ENCODE measurements at places on chromosomes 11 and 22.
A peak's percentile ranks its signal among the peaks of the same experiment; 100 is the strongest.

DNA sequence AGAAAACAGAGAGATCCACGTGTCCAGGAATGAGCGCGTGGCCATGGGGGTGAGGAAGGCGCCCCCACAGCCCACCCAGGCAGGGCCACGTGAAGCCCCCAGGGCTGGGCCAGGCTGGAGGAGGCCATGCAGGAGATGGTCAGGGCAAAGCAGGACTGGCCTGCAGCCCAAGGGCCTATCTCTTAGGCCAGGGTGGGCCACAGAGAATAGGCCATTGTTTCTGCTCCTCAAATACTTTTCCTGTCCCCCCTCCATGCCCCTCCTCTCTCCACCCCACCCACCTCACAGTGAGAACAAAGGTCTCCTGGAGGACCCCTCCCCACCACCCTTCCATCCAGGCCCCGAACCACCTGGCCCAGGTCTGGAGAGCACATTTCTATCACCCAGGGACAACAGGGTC lies 8.3 kb upstream of the CDC42EP1 start:
- no peak for DNase-seq

DNA sequence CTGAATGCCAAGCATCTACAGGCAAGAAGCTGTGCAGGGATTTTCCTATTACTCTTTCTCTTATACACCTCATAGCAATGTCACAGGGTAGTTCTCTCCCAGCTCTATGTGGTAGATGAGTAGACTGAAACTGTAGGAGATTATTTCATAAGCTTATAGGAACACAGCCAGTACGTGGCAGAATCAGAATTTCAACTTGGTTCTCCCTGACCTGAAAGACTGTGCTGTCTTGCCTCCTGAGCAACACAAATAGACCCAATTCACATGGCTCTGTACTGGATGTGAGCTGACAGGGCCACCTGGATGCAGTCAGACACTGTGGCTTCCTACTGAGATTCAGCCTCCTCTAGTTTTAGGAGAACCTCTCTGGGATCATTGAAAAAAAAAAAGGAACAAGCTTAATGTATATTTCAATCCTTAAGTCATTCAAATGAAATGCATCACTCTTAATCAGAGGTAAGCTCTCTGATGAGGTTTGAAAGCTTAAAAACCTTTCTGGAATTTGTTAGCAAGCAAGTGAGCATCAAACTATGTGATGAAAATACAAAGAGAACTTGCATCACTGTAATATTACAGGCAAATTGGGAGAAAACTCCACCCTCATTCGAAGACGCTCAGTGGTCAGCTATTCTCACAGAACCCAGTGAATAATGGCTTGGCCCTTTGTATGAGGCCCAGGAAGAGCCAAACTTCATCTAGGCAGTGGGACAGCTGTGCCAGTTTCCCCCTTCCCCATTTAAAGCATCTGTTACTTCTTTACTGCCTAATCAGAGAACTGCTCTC lies 1039.3 kb downstream of the NTM start:
- DNase-seq: no peak

- no peak for DNase-seq
Observed at GRCh38 chr11:31414338-31414737, 44.7 kb downstream of the DNAJC24 start.

GRCh38 chr11:66279092-66279734 lies 1.2 kb downstream of the CNIH2 start:
- DNase-seq: no peak

DNA sequence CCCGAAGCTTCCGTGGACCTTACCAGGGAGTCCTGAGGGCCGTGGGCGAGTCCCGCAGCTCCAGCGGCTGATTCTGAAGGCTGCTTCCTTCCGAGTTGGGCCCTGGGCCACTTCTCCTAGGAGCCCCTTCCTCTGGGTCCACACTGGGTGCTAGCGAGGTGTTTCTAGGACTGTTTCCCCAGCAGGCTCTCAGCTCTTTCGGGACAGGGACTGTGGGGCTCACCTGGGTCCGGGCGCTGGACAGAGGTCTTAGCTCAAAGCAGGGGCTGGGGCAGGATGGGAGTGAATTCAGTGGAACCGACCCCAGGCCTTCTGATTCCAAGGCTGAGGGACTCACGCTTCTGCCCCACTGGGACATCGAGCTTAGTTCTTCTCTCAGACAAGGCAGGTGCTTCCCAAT lies 29.3 kb upstream of the CSNK1E start:
- DNase-seq: no peak

DNA sequence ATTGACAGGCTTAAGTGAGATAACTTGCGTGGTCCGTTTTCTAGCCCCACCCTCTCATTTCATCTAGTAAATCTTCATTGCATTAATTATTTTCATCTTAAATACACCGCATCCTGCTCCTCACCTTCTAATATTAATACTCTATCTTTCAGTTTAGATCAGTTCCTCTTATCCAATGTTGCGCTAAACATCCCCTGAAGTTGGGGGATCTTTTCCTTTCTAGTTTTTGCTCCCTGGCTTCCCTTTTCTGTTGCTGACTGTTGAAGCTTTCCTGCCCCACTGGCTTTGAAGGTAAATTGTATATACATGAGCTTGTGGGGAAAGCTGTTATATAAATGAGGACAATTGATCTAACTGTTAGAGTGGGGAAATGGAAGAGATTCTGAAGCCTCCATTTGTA lies 7.2 kb downstream of the CAT start:
- no peak for DNase-seq

- no peak for DNase-seq
Observed at GRCh38 chr11:114606003-114606801, 10.6 kb upstream of the NXPE4 start.

DNA sequence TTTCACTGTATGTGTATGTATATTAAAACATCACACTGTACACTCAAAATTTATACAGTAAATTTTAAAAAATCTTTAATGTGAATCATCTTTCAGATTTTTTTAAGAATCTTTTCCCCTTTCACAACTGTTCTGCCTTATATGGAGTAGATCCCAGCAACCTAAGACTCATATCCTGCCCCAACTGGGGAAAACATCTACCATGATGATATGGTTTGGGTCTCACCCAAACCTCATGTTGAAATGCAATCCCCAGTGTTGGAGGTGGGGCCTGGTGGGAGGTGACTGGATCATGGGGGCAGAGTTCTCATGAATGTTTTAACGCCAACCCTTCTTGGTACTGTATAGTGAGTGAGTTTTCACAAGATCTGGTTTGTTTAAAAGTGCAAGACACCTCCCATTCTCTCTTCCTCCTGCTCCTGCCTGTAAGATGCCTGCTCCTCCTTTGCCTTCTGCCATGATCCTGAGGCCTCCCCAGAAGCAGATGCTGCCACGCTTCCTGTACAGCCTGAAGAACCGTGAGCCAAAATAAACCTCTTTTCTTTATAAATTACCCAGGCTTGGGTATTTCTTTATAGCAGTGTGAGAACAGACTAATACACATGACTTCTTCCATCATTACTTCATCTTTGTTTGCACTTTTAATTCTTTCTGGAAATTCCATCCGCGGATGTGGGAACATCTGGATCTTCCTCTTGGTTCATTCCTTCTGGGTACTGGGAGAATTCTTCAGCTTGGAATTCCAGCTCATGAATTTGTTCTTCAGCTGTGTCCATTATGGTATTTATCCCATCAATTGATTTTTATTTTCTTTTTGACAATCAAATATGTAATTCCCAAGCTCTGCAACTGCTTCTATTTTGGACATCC lies 36.9 kb downstream of the LINC01488 start:
- DNase-seq: peak; percentile 67

Data from astrocyte of the cerebellum (primary cell).